ENCODE measurements at places on chromosomes 6 and 20.

DNA sequence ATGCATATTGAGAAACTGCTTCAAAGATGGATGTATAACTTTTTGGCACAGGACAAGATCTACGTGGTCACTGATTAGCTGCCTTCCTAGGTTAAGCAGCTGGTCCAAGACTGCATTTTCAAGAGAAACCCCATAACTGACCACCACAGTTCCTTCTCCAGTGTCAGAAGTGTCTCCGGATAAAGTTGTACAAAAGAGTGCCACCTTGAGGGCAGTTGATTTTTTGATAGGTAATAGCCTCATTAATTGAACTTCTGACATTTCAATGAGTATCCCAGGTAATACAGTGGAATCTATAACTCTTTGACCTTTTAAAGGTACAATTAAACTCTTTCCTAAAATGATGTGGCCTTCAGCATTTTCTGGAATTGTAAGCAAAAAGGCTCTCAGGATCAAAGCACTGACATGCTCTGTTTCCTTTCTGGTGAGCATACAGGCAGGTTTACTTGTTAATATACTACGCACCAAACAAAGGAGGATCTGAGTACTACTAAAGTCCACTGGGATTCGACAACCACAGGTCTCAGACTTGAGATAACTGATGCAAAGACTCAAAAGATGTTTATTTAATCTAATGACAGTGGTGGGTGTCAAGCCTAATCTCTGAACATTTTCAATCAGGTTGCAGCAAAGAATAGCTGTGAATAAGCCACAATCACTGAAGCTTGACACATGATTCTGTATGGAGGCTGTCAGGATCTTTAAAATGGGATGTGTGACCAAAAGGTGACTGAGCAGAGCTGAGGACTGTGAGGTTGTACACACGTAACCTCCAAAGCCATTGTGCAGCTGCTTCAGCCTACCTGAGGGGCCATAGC lies 21.2 kb downstream of the MKKS start:
- no peak for DNase-seq

DNA sequence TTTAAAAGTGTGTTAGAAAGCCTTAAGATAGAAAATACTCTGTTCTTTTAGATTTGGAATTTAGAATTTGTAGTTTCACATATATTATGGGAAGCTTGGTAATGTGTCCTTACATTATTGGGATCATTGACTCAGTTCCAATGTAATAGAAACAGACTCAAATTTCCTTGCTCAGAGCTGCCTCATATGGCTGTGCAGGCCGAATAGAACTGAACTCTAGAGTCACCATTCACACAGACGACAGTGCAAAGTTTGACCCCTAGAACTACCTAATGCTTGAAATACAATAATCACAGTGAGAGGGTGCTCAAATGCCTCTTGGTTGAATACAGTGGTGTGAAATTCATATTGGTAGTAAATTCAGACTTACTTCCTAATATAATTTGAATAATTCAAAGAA lies 482.7 kb upstream of the CITED2 start:
- no peak for DNase-seq

DNA sequence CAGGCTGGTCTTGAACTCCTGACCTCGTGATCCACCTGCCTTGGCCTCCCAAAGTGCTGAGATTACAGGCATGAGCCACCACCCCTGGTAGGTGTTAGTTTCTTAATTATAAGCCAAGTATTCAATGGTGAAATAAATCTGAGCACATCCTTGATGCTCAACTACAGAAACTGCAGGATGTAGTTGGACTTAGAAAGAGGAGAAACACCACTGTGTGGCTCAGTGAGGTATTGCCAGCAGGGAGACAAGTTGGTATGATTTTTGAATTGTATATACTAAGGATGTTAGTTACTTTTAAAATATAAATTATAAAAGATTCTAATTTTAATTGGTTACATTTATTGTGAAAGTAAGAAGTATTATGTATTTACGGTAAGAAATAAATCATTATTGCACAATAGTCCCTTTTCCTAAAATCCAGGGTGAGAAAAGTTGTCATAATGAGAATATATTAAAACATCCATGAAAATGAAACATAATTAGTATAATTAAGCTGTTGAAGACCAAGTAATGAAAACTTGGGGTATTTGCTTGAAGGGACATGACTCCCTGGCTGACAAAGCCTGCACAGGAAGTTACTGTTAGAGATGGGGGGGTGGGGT lies 17.6 kb downstream of the SLC18B1 start:
- peak; percentile 49 for DNase-seq

- DNase-seq: no peak
Observed at GRCh38 chr20:32119734-32120133, 10.2 kb downstream of the TM9SF4 start.

- DNase-seq: no peak
Observed at GRCh38 chr6:54784011-54784410, 62.6 kb upstream of the FAM83B start.

GRCh38 chr6:40492187-40492586 lies 95.0 kb downstream of the LRFN2 start:
- no peak for DNase-seq

GRCh38 chr6:140849456-140849855 lies 1283.3 kb upstream of the GJE1 start:
- no peak for DNase-seq

GRCh38 chr6:130610303-130610702 lies 216.9 kb upstream of the SMLR1 start:
- DNase-seq: no peak

GRCh38 chr6:106185615-106186014 lies 99.5 kb downstream of the PRDM1 start:
- no peak for DNase-seq

GRCh38 chr20:2468581-2469407 lies 1.8 kb downstream of the SNRPB start:
- no peak for DNase-seq

DNA sequence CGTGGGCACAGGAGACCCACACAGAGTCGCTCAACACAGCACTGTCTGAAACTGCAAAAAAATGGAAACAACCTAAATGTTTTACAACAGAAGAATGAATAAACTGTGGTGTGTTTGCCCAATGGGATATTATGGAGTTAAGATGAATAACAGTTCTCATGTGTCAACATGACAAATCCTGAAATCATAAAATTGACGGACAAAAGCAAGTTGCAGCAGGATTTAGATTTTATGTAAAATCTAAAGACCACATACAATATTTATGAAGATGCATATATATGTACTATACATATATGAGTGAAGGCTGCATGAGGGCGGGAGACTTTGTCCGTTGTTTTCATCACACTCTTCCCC lies 79.7 kb downstream of the GRM4 start:
- no peak for DNase-seq

DNA sequence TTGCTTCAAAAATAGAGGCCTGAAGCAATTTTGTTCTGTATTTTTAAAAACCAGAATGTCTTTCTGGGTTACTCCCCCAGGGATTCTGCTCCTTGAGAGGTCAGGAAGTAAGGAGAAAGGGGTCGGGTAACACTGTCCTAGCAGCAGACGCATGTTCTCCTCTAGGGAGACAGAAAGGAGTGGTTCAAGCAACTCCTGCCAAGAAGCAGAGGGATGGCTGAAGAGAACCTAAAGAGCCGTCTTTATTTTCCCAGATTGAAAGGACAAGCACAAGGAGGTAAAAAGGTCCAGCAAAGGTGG lies 58.0 kb upstream of the SLC4A11 start:
- no peak for DNase-seq
